ENCODE measurements at places on chromosomes 1 and 21.
A peak's percentile ranks its signal among the peaks of the same experiment; 100 is the strongest.

- DNase-seq: no peak
These were observed 138.5 kb downstream of the ZSCAN20 start for GRCh38 chr1:33610864-33611455.

DNA sequence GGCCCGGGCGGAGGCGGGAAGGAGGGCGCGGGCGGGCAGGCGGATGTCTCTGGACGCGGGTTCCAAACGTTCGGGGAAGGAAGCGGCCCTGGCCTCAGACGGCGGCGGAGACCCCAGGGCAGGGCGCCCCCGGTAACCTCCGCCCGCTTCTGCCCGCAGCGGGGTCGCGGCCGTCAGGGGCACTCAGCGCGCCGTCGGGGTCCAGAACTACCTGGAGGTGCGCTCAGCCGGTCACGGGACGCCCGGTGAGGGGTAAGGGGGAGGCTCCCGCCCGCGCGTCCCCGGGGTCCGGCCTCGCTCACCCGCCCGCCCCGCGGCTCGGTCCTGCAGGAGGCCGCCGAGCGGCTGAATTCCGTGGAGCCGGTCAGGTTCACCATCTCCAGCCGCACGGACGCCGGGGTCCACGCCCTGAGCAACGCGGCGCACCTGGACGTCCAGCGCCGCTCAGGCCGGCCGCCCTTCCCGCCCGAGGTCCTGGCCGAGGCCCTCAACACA is 406 bp downstream of the PUSL1 start:
- no peak for DNase-seq

- no peak for DNase-seq
These were observed at the start of gene C1orf210 for GRCh38 chr1:43285269-43285990. C1orf210 (minus strand) TSS chr1:43285581; CDS start chr1:43283270, 2,311 bp downstream.

DNA sequence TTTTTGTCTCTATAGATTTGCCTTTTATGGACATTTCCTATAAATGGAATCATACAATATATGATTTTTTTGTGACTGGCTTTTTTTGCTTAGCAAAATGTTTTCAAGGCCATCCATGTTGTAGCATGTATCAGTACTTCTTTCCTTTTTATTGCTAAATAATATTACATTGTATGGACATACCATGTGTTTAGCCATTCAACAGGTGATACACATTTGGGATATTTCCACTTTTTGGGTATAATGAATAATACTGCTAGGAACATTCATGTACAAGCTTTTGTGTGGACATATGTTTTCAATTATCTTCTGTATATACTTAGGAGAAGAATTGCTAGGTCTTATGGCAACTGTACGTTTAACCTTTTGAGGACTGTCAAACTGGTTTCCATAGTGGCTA is 47.4 kb downstream of the RIMS3 start:
- DNase-seq: no peak

GRCh38 chr1:95371666-95372282 is 137.8 kb downstream of the RWDD3 start:
- no peak for DNase-seq

GRCh38 chr1:231134624-231135023 is 27.2 kb upstream of the TRIM67 start:
- DNase-seq: no peak

- no peak for DNase-seq
These were observed 56.5 kb downstream of the LAMC2 start for GRCh38 chr1:183242556-183242955.

GRCh38 chr1:157798211-157798610 is 21.3 kb upstream of the FCRL2 start:
- DNase-seq: no peak

DNA sequence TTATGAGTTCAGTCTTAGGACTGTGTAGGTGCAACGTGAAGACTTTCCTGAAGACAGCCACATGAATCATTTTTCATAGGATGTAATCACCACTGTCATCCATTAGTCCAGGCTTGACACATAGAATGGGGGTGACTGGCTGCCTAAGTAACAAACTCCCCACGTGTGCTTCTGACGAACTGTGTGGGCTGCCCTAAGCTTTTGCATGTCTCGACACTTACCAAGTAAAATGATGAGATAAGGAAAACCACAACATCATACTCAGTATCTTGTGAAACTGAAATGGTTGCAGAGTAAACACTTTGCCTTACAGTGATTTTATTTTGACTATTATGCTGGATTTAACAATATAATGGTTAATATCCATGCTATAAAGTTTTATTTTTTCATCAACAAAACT is 19.5 kb downstream of the ERG start:
- DNase-seq: no peak

- no peak for DNase-seq
These were observed 241.6 kb downstream of the ZNF326 start for GRCh38 chr1:90236493-90236892.

- DNase-seq: no peak
These were observed 83.6 kb upstream of the RGS1 start for GRCh38 chr1:192491804-192492554.

GRCh38 chr1:168824418-168825065 is 95.5 kb upstream of the DPT start:
- DNase-seq: no peak

DNA sequence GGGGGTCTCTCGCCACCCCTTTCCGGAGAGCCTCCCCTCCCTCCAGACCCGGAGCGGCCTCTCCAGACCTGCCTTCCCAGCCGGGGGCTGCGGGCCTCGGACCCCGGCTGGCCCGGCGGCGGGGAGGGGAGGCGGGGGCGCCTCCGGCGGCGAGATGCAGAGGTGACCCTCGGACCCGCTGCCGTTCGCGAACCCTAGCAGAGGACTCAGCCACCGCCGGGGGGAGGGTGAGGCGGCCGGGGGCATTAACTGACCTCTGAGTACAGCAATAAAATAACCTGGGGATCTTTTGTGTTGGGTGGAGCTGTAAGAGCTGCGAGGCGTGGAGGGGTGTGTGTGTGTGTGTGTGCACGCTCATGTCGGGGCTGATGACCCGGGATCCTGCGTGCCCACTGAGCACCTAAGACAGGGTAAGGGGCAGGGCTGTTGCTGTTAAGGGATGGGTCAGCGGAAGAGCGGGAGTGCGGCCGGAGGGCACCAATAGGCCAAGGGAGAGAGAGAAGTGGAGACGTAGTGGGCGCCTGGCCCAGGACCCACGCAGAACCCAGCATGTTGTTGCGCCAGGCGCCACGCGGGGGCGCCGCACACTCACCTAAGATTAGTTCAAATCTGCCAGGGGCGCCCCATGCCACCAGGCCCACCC is 6.3 kb downstream of the HAPLN2 start:
- DNase-seq: peak; percentile 60

- no peak for DNase-seq
These were observed 216.0 kb downstream of the SMYD3 start for GRCh38 chr1:246291127-246291526.

- DNase-seq: peak; percentile 15
These were observed 14.4 kb downstream of the SMYD3 start for GRCh38 chr1:246492611-246493245.

DNA sequence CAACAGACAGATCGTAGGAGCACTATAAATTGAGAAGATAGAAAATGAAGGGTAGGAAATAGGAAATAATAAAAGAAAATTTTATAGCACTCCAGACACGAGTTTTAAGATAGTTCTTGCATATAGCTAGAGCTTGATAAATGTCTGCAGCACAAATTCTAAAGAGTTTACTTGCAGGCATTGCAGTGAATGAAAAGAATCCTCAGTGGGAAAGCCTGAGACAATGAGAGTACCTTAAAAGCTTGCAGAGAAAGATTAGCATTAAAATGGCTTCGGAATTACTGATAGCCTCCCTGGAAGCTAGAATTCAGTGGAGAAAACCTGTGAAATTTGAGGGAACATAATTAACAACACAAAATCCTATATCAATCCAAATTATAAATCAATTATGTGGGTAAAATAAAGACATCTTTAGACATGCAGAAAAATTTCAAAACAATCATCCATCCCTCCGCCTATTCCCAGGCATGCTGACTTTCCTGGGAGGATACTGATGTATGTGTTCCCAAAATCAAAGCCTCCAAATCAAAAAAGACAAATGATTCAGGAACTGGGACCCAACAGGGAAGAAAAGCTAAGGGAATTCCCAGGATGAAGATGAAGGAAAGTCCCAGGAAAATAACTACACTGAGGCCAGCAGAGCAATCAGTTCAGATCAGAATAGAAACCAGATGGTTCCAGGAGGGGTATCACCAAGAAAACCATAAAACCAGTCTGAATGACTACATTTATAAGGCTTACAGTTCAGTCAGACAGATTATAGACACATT is 305.9 kb upstream of the USP25 start:
- no peak for DNase-seq

DNA sequence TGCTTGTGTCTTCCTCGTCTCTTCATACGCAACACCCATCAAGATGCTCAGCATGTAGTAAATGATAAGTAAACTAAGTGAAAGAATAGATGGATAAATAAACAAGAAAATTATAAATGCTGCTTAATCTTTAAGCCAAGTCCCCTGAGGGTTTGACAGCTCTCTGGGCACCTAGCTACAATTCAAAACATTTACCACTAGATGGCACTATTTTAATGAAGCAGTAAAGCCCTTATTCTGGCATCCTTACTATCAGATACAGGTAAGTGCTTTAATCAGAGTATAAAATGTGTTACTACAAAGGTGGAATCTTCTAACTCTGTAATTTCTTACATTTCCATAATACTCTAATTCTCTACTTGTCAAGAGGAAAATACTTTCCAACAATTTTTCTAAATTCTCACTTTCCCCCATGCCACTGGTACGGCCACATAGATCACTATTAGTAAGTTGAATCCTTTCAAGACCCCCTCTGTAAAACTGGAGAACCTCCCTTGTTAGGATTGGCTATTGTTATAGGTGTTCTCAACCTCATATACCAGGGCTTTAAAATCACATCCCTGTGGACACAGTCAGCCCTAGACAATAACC is 137.8 kb downstream of the BARHL2 start:
- DNase-seq: peak; percentile 38

DNA sequence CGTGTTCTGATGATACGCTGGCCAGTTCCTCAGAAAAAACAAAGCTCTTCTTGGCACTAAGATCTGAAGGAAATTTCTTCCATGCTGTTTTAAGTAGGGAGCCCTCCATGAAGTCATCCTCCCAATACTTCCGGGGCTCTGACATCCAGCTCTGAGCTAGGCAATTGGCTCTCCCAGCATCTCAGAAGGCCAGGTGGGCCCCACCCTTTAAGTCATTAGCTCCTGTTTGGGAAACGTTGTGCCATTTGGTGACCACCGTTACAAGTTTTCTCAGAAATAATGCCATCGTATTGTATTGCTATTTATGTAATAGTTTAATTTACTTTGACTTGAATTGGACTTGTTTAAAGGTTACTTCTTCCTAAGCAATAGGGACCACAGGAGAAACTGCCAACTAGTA is 130.3 kb upstream of the EDN2 start:
- no peak for DNase-seq

- DNase-seq: no peak
These were observed 3.6 kb downstream of the KIF2C start for GRCh38 chr1:44743211-44743610.

DNA sequence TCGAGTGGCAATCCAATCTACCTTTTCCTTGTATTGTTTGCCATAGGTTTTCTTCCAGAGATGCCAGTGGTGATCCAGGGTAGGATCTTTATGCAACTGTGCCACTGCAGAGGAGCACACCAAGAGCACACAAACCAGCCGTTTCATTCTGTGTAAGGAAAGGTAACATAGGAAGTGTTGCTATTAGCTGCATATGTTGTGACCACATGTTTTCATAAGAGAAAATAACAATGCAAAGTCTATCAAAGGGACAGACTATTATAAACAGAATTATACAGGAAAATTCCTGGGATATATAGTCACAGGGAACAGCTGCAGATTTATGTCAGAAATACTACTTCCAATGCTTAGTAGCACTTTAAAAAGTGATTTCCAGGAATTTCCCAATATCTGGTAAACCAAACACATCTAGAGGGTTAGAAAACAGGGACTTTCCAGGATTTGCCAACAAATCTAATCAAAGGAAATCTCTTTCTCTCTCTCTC is 919 bp downstream of the CTSS start:
- peak; percentile 16 for DNase-seq

- no peak for DNase-seq
These were observed 683.1 kb downstream of the LTN1 start for GRCh38 chr21:28309596-28309995.

GRCh38 chr1:223466151-223466550 is 72.9 kb downstream of the CCDC185 start:
- DNase-seq: no peak

DNA sequence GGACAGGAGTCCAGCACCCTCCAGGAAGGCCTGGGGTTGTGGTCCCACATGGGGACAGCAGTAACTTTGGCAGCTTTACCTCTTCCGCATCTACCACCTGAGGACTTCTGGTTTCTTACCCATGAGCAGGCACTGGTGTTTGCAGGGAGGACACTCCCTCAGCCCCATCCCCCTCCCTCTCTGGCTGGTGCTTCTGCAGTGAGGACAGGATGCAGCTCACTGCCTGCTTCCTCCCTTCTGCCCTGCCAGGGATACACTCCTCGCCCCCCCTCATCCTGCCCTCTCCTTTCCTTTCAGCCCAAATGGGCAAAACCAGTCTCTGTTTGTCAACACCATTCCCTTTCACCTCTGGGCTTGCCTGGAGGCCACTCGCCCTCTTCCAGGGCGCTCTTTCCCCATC is 62.4 kb downstream of the KIRREL1 start:
- no peak for DNase-seq

- DNase-seq: no peak
These were observed 114.0 kb downstream of the PPP1R12B start for GRCh38 chr1:202462342-202463076.

- no peak for DNase-seq
These were observed 1.9 kb upstream of the CCDC30 start for GRCh38 chr1:42461196-42461595.

DNA sequence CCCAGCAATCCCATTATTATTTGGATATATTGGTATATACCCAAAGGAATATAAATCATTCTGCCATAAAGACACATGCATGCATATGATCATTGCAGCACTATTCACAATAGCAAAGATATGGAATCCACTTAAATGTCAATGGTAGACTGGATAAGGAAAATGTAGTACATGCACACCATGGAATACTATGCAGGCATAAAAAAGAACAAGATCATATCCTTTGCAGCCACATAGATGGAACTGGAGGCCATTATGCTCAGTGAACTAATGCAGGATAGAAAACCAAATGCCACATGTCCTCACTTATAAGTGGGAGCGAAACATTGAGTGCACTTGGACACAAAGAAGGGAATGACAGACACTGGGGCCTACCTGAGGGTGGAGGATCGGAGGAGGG is 24.6 kb downstream of the KAZN start:
- DNase-seq: no peak

- peak; percentile 44 for DNase-seq
These were observed 9.3 kb upstream of the SRARP start for GRCh38 chr1:15994590-15995351.

Data from CD4-positive, alpha-beta T cell treated with Interleukin-15 for 4 hours (primary cell).